ENCODE measurements at places on chromosomes 4 and X. TPM values are rescaled to one million over a fixed set of nuclear protein-coding genes. Genes with fewer than 3 reads are reported as not detected.

- DNase-seq, result no peak
Measured at GRCh38 chrX:31319586-31319985, 247.7 kb upstream of the FTHL17 start.

The SRPK3 gene
- total RNA-seq, result 0.74 TPM

GRCh38 chr4:6334203-6334887 is 64.7 kb downstream of the WFS1 start:
- DNase-seq, result no peak

The TTC29 gene
- total RNA-seq, result not detected

The BMP3 gene
- not detected for total RNA-seq

GRCh38 chrX:23483396-23483795 is 148.7 kb downstream of the PTCHD1 start:
- no peak for DNase-seq

DNA sequence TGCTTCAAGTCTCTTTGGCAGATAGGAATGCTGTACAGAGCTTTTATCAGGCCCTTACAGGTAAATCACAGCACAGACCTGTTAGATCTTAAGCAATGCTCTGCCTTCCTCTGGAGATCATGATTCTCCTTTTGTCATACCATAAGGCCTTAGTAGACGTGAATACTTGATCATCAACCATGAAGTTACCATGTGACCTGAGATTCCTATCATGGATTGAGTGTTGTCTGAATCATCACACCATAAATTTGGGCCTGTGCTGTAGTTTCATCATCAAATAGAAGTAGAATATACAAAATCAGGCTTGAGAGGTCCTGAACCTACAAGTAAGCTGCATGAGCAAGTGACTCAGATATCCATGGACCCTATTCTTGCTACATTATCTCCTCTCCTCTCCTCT is 466.8 kb upstream of the INTU start:
- no peak for DNase-seq

DNA sequence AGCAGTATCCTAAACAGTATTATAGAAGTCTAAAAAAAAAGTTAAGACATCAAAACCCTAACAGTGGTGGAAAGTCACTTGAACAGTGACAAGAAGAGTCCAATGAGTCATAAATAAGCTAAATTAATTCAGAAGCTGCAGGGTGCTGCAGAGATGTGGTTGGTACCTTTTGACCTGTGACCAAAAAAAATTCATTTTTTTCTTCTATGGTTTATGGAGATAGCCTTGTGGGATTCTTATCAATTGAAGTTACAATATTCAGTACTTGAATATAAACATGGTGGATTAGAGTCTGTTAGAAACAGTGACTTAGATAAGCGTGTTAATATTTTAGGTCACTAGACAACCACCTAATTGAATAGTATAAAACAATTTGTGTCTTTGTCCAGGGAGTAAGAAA is 35.4 kb downstream of the CCSER1 start:
- no peak for DNase-seq

DNA sequence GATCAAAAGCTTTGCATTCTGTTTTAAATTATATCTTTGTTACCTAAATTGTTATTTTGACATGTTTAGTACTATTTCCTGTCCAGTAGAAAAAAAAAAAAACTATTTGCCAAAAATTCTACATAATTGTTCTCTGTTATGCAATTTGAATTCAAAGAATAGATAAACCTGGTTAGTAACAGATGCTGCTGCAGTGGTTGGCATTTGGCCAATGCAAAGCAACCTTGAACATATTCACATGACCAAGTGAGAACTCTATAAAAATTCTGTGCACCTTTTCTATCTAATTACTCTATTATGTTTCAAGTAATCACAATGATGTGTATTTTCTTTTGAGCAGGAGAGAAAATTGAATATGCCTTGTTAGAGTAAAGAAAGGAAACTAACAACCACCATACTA is 1473.4 kb downstream of the RPA4 start:
- no peak for DNase-seq

DNA sequence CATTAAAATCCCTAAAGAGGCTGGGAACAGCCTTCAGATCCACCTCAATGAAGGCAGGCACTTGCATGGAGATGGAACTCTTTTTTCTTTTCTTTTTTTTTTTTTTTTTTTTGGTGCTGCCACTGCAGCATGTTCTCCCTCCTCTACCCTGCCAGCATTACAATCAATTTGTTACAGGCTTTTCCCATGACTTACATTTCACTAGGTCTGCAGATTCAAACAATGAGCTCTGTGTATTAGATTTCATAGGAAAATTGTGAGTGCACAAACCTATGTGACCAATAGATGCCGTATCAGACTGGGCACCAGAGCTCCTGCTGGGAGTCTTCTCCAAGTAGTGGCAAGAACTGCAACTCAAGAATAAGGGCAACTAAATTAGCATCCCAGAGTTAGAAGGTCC is 63.8 kb upstream of the GABRQ start:
- no peak for DNase-seq

GRCh38 chrX:26651755-26652154 is 435.8 kb downstream of the MAGEB5 start:
- DNase-seq, result no peak

- DNase-seq, result no peak
Measured at GRCh38 chr4:53802500-53802899, 211.2 kb upstream of the LNX1 start.

- DNase-seq, result no peak
Measured at GRCh38 chr4:74219240-74219639, 61.3 kb downstream of the MTHFD2L start.

The CT45A5 gene
- not detected for total RNA-seq

The TRAM1L1 gene
- total RNA-seq, result 0.64 TPM

- no peak for DNase-seq
Measured at GRCh38 chrX:40168480-40169011, 70.8 kb upstream of the BCOR start.

The MAGEC1 gene
- total RNA-seq, result not detected

- DNase-seq, result no peak
Measured at GRCh38 chr4:83272900-83273299, 11.7 kb downstream of the COQ2 start.

The SHROOM2 gene
- 0.58 TPM for total RNA-seq

Measured in mesenteric fat pad (tissue), 1 donor.